Kidney glomerular epithelial cell (primary cell): ENCODE measurements at places on chromosomes 5 and 9.

DNA sequence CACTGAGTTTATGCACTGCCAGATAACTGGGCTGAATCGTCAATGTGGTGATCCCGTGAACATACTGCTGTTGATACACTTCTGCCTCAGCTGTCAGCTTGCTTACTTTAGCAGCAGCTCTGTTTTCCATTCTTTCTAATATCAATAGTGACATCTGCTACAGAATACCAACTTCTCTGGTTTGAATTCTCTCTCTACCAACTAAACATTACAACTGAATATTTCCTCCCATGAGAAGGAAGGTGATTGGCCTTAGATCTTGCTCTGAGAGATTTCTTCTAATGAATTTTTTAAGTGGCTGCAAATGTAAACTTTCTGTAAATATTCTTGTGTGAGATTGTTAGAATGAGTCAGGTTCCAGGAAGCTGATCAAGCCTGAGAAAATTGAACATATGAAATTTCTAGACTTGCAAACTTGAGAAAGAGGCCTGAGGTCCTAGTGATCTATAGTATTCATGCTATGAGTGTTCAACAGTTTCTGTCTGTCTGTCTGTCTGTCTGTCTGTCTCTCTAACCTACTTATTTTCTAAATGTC lies 205.5 kb upstream of the CDKN2B start:
- DNase-seq: no peak

DNA sequence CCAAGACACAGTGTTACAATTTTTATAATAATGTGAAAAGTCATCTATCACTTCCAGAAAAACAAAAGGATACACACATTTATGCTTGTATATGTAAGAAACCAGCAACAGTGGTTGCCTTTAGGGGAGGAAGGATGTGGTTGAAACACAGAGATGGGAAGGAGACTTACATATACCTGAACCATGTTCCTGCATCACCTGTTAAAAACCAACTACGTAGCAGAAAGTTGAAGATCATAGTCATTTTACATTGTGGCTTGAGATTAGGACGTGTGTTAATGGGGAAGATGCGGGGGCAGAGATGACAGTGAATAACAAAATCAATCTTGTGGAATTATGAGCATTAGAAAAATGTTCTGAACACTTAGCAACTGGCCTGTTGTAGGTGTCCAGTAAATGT lies 307.3 kb downstream of the MLLT3 start:
- no peak for DNase-seq

GRCh38 chr5:39190311-39191102 lies 28.9 kb downstream of the FYB1 start:
- no peak for DNase-seq

DNA sequence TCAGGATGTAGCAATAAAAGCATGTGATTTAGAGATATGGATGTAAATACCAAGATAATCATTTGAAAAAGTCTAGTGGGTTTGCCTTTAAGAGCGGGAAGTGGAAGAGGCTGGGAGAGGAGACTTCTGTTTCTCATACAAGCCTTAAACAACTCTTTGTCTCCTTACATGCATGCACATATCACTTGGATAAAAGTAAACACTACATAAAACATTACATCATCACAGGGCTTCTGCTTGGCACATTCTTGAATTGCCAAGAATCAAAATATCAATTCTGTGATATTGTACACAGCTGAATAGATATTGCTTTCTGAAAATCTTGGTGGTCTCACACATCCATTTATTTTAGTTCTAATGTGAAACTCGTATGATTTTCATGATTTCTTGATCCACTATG lies 57.6 kb downstream of the FOXD1 start:
- DNase-seq: no peak

DNA sequence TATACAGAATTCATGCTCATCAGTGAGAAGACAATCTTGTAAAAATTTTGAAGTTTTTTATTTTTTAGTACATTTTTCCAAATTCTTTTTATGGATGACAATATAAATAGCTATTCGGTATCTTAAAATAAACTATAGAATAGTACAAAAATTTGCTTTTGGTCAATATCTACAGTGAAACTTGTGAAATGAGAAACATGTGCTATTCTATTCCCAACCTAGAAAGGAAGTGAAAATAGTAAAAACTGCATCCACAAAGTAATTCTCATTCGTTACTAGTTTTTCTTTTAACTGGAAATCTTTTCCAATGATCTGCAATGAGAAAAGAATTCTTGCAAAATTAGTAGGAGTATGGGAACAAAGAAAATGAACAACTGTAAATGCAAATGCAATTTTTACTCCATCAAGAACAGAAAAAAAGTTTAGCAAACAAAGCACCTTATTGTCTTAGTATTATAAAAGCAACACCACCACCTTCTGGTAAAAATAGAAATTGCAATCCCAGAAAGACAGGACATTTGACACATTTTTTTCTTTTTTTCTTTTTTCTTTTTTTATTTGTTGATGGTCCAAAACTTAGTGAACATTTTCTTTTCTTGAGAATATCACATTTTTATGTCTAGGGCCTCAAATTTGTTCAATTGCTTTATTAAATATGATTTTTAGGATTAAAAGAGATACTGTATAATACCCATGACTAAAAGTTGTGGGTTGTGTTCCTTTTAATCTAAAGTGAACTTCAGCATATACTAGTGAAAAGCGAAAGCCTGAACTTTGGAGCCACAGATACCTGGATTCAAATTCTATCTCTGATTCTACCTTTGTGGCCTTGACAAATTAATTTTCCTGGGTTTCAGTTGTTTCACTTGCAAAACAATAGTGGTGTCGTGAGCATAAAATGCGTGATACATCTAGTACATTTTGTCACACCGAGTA lies 72.3 kb downstream of the SLCO4C1 start:
- peak; percentile 36 for DNase-seq

DNA sequence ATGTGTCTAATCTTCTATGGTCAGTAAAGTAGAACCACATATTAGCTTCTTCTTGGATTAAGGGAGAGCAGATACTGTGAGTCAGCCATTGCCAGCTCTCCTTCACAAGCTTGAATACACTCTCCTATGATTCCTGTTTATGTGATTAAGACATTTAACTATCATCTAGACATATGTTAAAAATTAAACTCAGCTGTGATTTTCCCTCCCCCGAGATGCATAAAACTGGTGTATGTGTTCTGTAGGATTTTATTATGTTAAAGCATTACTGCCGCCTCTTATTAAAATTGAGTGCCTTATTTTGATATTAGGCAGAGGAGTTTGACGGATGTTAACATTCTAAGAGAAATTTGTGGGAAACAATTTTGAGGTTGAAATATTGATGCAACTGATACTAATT lies 114.6 kb downstream of the ACTBL2 start:
- peak; percentile 7 for DNase-seq

DNA sequence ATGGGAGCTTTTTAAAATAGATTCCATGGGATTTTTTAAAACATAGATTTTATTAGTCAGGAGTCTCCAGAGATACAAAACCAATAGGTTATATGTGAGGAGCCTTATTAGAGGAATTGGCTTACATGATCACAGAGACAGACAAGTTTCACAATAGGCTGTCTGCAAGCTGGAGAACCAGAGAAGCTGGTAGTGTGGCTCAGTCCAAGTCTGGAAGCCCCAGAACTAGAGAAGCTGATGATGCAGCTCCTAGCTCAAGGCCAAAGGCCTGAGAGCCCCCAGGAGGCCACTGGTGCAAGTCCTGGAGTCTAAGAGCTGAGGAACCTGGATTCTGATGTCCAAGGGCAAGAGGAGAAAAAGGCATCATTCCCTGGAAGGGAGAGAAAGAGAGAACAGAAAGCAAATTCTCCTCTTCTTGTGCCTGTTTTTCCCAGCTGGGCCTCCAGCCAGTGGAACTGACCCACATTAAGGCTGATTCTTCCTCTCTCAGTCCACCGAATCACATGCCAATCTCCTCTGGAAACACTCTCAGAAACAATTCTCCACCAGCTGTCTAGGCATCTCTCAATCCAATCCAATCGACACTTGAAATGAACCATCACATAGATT lies 59.3 kb downstream of the AHRR start:
- no peak for DNase-seq

DNA sequence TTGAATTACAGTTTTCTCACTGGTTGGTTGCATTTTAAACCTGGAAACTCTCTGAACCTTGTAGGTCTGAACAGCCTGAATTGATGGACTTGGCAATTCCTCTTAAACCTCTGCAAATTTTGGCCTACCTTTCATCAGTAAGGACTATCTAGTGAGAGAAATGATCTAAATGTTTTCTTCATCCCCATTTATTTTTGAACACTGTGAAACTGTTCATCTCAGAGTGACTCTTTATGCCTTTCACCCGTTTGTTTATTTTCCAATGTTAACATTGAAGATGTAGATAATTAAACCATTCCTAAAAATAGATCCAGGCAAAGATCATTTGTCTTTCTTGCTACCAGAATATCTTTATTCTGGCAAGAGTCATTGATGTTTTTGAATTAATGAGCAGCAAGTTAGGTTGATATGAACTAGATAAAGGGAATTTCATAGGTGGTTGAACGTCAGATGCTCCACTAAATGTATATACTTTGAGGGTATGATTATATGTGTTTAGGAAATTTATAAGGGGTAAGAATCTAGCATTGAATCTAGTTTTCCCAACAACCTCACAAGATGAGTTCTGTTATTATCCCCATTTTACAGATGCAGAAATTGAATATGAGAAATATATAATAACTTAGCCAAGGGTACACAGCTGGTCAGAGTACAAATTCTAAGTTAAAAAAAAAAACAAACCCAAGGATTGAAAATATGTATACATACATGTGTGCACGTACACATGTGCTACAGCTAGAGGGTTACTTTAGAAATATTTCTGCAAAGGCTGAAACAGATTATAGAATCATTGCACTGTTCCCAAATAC lies 3.4 kb downstream of the CPEB4 start:
- DNase-seq: peak; percentile 20

- no peak for DNase-seq
Measured at GRCh38 chr5:147854894-147855773, 23.4 kb upstream of the SCGB3A2 start.

GRCh38 chr5:9545136-9545991 lies 511 bp downstream of the SEMA5A start:
- DNase-seq: no peak

GRCh38 chr9:88953381-88954029 lies 37.8 kb upstream of the S1PR3 start:
- no peak for DNase-seq

- peak; percentile 72 for DNase-seq
Measured at GRCh38 chr5:76269932-76270610, 133.0 kb upstream of the IQGAP2 start.

- DNase-seq: no peak
Measured at GRCh38 chr5:176895831-176896230, 3.3 kb downstream of the HK3 start.

DNA sequence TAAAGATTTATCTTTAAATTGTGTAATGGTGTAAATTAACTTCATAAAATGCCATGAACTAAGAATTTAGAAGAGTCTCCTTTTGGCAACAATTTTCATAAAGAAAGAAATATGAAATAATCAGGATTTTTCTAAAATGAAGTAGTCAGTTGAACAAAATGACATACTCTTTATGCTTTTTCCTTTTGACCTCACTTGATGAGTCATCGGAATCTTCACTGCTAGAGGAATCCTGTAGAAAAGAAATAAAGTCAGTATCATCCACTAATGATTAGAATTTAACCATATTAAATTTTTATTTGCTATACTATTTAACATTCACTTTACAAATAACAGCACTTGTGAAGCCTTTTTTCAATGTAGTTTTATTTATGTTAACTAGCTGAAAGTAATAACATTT lies 26.1 kb downstream of the CHD1 start:
- DNase-seq: no peak

DNA sequence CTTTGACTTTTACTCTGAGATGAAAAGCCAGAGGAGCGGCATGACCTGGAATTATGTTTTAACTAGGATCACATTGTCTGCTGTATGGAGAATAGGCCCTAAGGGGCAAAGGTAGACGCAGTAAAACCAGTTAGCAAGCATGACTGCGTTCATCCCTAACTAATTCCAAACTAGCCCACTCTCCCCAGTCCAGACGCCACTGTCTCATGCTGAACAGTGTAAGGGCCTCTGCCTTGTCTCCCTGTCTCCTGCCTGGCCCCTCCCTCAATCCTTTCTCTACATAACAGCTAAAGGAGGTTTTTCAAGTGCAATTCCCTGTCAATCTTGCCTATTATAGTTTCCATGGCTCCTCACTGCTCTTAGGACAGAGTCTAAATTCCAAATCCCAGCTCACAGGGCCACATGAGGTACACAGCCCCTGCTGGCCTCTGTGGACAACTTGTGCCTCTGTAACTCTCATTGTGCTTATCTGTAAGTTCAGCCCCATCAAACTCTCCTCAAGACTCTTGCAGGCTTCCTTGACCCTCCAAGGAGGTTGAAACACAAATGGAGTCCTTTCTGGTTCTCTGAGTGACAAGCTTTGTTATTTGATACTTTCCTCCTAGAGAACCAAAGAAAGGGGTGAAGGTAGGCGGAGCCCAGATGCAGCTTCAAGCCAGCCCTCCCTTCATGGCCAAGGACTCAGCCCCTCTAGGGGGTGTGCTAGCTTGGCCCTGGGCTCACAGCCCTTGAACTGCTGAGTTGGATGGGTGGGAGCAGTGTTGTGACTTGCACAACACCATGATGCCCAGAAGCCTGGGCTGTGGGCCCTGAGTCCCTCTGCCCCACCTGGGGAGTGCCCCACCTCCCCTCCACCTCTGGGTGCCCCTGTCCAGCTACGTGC lies 16.0 kb upstream of the SLC22A4 start:
- DNase-seq: no peak

- peak; percentile 21 for DNase-seq
Measured at GRCh38 chr5:91345461-91345860, 37.7 kb downstream of the ARRDC3 start.

- no peak for DNase-seq
Measured at GRCh38 chr5:136197462-136198142, 4.6 kb upstream of the SMIM32 start.

- no peak for DNase-seq
Measured at GRCh38 chr5:174725261-174725990, 1.0 kb downstream of the MSX2 start.

- DNase-seq: no peak
Measured at GRCh38 chr5:127002390-127002789, 28.0 kb downstream of the MARCHF3 start.

DNA sequence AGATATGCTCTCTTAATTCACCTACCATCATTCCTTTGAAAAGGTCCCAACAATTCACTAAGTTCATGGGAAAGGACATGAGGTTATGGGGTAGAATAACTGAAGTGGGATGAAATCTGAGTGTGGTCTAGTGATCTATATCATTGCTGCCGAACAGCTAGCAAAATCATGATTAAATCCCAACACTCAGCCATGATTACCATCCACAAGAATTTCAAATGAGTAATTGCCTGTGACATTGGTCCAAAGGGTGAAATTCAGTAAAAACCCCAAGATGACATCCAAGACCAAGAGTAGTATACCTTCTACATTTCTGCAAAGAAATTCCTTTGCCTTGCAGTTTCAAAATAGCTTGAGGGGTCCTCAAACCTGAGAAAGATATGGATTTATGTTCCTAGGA lies 225.6 kb downstream of the SPOCK1 start:
- DNase-seq: peak; percentile 20

- peak; percentile 47 for DNase-seq
Measured at GRCh38 chr5:74903165-74903787, 37.1 kb upstream of the FAM169A start.

DNA sequence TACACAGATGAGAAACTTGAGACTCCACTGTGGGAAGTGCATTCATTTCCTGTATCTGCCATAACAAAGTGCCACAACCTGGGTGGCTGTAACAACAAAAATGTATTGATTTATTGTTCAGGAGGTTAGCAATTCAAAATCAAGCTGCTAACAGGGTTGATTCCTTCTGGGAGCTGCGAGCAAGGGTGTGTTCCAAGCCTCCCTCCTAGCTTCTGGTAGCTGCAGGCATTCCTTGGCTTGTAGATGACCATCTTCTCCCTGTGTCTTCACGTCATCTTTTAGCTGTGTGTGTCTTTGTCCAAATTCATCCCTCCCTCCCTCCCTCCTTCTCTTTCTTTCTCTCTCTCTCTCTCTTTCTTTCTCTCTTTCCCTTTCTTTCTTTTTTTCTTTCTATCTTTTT lies 258.1 kb downstream of the MSX2 start:
- no peak for DNase-seq
